ENCODE measurements at places on chromosomes 3 and 15. TPM values are rescaled to one million over a fixed set of nuclear protein-coding genes. Genes with fewer than 3 reads are reported as not detected.

DNA sequence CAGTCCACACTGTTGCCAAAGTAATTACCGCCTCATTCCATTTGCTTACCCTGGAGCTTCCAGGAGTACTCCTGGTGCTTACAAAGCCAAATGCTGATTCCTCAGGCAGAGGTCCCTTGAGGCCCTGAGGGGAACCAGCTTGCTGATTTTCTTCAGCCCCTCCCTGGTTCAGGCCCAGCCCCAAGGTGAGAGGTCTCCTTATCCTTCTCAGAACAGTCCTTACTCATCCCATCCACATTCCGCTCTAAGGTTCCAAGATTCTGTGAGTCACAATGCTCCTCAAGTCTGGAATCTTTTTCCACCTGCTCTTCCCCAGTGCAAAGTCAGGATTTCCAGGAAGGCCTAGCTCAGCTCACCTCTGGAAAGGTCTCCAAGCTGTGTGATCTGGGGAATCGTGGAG, 1.8 kb upstream of the ATP10A start:
- DNase-seq, result no peak

GRCh38 chr15:101318147-101318819, 23.2 kb upstream of the SNRPA1 start:
- no peak for DNase-seq

DNA sequence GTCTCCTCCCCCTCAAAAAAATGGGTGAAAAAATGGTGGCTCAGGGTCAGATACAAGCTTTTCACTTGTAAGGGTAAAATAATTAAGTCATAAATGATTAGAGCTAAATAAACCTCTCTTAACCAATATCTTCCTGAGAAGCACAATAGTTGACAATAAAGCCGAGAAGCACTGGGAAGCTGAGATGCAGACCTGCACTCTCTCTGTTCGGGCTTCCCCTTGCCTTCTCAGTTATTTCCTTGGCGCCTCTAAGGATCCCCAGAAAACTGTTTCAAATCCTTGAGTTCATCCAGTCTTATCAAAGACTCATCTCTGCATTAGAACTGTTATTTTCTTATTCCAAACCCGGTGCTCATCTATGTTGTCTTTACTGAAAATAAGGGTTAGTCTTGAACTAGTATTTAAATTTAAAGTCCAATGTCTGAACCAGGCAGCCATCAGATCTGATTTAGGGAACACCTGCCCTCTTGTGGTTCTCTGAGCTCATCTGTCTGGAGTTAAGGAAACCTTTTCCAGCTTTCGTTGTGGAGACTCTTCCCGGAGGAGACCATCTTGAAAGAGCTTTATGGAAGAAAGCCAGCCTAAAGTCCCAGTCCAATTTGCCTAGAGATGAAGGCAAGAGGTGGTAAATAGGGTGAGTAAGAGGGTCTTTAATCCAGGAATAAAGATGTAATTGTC, 256.4 kb upstream of the MCTP2 start:
- DNase-seq, result peak; percentile 53

DNA sequence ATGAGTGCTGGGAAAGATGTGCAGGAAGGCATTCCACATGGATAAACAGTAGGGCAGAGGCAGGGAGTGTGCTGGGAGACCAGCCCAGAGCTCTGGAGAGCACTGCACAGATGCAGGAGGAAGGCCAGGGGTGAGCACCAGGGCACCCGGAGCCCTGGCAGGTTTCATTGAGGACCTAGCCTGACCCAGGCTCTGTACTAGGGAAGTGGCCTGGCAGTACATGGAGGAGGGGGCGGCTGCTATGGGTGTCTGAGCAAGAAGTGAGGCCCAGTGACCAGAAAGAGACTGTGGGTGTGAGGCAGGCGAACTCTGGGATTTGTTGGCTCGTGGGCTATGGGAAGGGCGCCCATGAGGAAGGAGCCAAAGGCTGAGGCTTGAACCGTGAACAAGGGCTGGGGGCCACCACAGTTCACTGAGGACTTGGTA, 139.1 kb downstream of the DNAJB8 start:
- DNase-seq, result no peak

The FBXW12 gene
- 0.73 TPM for polyA plus RNA-seq

DNA sequence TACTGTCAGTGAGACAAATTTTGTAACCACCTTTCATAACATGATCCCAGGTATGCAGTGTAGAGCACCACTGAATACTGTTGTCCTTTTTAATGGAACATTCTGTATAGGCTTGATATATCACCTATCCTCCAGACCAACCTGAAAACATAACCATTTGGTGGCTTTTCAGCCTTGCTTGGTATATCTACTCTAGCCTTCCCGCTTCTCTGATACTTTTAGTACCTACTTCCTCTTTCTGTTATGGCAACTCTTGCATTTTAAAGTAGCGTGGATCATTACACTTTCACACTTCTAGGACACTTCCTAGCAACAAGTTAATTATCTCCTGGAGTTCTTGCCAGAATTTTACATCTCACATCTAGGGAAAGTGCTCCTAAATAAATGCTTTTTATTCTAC, 226.6 kb upstream of the ROBO1 start:
- no peak for DNase-seq

DNA sequence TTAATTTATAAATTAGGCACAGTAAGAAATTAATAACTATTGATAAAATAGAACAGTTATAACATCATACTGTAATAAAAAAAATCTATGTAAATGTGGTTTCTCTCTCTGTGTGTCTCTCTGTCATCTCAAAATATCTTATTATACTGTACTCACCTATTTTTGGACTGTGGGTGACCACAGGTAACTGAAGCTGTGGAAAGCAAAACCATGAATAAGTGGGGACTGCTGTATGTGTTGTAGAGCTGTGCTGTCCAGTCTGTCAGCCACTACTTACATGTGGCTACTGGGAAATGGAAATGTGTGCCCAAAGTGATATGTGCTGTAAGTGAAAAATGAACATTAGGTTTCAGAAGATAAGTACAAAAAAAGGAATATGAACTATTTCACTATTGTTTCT, 145.5 kb downstream of the CNTN4 start:
- no peak for DNase-seq

DNA sequence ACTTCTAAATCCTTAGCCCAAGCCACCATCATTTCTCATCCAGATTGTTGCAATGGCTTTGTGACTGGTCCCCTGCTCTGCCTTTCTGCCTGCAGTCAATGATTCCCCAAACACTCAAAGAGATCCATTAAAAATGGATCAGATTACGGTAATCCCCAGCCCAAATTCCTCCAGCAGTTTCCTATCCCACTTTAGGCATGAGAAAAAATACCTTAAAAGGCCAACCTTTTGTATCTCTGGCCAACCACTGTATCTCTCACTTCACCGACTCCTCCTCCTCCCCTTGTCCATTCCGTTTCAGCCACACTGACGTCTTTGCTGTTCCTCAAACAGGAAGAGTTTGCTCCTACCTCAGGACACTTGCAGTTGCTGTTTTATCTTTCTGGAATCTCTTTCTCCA, 20.9 kb upstream of the IL1RAP start:
- no peak for DNase-seq

DNA sequence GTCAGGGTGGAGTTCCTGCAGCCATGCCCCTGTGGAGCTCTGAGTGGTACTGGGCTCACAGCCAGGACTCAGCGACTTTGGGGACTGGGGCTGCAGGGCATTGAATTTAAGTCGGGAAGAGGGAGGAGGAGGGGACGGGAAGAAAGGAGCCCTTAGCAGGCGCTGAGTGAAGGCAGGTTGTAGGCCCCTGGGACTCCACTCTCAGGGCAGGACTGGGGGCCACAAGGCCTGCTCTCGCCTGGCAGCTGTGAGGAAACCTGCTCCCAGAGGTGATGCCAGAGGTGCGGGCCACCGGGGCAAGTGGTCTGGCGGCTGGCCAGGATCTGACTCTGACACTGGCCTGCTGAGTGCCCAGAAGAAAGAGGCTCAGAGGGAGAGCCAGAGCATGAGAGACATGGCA, 73.5 kb downstream of the EPHB3 start:
- no peak for DNase-seq

DNA sequence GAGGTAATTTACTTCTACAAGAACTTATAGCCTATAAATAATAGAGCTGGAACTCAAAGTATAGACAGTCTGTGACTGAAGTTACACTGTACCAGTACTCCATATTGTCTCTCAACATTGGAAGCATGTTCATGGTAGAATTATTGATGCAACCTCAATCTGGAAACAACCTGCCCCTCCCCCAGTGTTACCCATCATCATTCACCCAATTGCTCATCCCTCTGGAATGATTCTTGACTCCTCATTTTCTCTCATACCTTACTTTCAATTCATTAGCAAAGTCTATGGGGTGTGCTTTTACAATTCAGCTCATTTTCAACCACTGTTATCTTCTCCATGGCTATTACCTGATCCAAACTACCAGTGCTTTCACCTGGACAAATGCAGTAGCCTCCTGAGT, 151.7 kb downstream of the CPNE4 start:
- no peak for DNase-seq

The CPNE4 gene
- 0.68 TPM for polyA plus RNA-seq

The SAXO2 gene
- 8.0 TPM for polyA plus RNA-seq

DNA sequence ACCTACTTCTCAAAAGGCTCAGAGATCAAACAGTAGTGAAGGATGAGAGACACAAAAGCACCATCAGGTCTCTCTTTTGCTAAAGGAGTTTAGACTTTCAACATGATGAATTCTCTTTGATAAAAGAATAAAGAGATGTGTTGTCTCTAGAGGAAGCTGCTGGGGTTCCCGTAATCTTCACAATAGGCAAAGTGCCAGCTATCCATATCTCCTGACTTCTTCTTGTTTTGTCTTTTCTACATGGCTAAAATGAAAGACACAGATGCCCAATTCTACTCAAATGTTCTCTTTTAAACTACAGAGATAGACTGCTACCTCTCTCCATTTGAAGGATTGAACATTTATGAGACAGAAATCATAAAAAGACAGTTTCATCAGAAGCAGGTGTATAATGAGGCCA, 38.4 kb upstream of the TUSC7 start:
- DNase-seq, result no peak

The DUOX1 gene
- 7.8 TPM for polyA plus RNA-seq

The SCN11A gene
- 1.8 TPM for polyA plus RNA-seq

DNA sequence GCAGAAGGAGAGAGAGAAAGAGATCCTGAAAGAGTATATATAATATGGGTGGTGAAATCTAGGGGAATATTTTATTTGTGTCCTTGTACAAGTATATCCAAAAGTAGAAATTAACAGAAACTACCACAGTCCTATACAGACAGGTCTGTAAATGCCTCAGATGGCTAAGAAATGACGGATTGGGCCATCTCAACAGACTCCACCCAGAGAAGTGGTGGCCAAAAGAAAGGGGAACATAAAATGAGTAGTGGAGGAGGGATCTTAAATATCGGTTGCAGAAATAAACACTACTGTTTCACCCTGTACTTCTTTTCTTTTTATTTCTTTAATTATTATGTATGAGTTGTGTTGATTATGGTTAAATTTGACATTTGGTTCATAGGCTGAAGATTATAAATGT, 47.7 kb downstream of the CCR3 start:
- no peak for DNase-seq

Measured in left kidney (tissue), 8 donors.